ENCODE measurements at places on chromosomes 7 and 10.

GRCh38 chr10:20256969-20257368, 440.7 kb downstream of the PLXDC2 start:
- DNase-seq: no peak

DNA sequence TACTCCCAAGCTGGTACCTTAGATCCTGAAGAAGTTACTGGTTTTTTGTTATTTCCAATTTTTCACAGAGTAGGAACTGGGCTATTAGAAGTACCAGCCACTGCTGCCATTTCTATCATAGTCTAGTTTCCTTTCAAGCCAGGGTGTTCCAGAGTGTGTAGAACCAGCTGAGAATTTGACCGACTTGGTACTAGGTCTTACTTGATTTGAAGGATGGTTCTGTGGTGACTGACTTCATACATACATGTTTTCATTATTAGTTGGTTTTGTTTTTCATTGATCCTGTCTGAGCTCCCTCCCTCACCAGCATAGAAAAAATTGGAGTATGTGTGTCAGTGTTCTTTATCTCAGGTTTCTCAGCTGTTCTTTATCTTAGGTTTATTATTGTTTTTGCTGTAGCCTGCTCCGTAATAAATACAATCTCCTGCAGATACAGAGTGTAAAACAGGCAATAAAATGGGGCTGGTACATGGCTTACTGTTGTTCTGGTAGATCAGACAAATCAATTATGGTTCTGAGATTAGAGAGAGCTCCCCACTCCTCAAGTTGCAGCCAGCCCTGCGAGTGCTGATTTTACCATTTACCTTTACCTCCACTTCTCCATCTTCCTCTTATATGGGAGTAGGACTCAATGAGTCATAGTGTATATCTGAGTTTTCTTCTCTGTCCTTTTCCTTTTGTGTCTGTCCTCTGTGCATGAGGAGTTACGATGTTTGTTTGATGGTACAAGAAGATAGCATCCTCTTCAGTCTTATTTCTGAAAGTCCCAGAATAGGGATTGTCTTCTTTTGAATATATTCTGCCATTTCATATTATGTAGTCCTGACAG, 122.6 kb downstream of the LRRC4 start:
- DNase-seq: no peak

GRCh38 chr10:116849248-116850057, at the start of gene ENO4:
Gene ENO4 (plus strand): TSS chr10:116849499. CDS start chr10:116849567, 68 bp downstream.
- DNase-seq: peak; percentile 71

- DNase-seq: no peak
Measured at GRCh38 chr7:135719688-135720087, 8.3 kb downstream of the SLC13A4 start.

DNA sequence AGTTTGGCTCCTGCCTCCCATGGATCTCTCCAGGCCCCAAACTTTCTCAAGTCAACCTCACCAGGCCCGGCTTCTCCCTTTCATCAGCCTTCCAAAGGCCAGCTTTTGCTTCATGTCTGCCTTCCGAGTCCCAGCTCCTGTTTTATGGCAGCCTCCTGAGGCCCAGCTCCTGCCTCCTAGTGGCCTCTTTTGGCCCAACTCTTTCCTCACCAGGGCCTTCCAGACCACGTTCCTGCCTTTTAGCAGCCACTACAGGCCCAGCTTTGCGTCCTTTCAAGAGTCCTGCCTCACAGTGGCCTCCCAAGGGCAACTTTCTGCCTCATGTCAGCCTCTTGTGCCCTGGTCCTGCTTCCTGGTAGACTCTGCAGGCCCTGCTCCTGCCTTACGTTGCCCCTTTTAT, 15.3 kb upstream of the TMEM248 start:
- DNase-seq: no peak

DNA sequence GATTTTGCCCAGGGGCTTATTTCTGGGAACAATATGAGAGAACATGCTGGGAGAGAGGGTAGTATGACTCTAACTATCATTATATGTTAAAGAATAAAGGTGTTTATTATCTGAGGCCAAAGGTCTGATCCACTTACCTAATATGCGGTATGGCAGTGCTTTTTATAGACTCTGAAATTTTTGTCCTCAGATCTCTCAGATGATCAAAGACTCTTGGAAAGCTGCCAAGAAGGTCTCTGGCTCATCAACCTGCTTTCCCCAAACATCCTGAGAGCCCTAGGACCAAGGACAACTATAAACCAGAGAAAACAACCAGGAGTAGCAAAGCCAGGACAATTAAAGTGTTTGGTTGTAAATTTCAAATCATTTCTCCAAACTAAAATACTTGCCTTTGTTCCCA, 255.7 kb upstream of the LRRN3 start:
- DNase-seq: no peak

GRCh38 chr7:24755541-24756407, 1.5 kb downstream of the GSDME start:
- peak; percentile 24 for DNase-seq

GRCh38 chr10:31952066-31952465, 23.4 kb upstream of the ARHGAP12 start:
- DNase-seq: no peak

DNA sequence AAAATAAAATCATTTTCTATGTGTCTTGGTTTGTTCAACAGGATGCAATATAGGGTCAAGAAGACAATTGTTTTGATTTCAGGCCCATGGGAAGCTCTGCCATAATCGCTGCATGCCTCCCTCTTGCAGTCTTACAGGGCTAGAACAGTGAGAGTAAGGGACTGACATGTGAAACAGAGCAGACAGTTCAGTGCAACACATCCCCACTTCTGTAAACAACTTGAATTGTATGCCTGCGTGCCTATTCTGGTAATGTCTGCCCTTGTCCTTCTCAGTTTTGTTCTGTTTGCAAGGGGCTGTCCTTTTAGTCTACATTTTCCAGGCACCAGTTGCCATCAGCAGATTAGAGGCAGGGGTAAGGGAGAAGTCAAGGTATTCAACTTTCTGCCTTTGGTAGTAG, 34.8 kb upstream of the GPR37 start:
- no peak for DNase-seq

DNA sequence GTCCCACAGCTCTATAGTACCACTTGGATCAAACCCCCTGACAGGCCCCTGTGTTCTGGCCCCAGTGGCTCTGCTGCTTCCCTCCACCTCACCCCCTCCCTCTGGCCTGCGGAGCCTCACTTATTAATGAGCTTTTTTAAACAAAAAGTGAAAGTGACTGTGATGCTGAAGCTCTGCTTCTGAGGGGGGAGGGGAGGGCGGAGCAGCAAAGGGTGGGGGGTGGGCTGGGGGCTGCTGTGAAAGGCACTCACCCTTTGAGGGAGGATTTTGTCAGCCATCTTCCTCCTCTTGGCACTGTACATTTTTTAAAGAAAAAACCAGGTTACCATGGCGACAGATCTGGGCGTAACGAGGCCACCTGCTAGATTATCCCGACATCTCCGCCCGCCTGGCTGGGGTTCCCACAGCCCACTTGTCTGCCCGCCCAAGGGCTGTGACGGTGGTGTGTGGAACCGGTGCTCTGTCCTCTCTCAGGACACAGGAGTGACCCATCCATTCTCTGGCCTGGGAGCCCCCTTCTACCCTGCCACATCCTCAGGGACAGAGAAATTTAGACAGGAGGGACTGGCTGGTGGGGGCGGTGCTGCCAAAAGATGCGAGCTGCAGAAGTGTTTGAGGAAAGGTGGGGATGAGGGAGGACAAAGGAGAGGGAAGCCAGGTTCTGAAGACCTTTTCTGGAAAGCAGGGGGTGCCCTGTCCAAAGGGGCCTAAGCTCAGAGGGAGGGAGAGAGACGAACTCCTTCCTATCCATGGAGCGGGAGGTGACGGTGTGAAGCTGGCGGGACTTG, 4.9 kb downstream of the SMARCD3 start:
- no peak for DNase-seq

DNA sequence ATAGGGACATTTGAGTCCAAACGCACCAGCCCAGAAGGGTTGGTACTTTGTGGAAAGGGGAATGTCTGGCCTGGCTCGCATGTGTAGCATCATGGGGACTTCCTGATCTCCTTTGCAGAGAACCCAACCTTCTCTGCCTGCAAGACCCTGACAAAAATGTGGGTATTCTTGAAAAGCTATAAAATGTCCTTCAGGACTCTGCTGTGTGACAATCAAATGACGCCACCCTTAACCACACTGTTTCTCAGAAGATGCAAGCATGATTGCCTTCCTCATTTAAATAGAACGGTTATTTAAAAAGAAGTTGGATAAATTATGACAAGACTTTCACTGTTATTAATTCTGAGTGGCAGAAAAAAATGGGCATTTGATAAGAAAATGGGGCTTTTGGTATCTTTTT, 15.1 kb upstream of the GPR15LG start:
- DNase-seq: no peak

DNA sequence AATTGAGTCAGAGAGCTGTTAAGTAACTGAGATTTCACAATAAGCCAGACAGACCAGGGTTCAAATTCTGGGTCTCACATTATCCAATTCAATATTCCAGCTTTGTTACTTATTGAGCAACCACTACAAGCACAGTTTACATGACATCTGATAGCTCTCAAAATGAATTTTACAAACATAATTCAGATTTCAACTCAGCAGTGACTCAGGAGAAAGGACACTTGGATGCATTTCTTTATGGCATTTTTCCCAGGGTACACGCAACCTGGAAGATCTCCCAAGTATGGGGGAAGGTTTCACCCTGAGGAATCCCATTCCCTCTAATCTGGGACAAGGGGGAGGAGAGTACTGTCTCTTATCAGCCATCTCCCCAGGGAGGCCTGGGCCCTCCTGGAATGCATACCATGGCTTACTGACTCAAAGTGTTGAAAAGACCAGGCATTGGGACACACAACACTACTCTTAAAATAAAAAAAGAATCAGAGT, 102.4 kb downstream of the CFTR start:
- DNase-seq: no peak

DNA sequence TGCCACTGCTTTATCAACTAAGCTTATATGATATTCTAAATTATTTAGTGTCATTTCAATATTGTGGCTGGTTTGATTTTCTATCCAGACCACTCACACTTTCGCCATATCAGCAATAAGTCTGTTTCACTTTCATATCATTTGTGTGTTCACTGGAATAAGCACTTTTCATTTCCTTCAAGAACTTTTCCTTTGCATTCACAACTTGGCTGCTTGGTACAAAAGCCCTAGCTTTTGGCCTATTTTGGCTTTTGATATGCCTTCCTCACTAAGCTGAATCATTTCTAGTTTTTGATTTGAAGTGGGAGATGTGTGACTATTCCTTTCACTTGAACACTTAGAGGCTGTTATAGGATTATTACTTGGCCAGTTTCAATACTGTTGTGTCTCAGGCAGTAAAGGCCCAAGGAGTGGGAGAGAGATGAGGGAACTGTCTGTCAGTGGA, 120.9 kb upstream of the NAMPT start:
- no peak for DNase-seq

GRCh38 chr10:37992083-37992482, 15.6 kb upstream of the ZNF25 start:
- DNase-seq: no peak

DNA sequence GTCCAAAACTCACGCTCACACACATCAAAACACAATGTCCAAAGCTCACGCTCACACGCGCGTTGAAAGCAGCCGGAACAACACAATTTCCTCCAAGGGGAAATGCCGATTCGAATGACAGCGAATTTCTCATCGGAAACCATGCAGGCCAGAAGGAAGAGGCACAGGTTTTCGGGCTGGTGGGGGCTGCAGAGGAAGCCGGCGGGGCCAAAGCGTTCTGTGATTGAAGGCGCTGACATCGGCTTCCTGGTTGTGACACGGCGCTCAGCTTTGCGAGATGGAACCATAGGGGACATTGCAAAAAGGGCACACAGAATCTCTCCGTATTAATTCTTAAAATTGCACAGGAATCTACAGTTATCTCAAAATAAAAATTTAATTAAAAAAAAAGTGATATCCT, 61.3 kb downstream of the FOXL3 start:
- DNase-seq: no peak

DNA sequence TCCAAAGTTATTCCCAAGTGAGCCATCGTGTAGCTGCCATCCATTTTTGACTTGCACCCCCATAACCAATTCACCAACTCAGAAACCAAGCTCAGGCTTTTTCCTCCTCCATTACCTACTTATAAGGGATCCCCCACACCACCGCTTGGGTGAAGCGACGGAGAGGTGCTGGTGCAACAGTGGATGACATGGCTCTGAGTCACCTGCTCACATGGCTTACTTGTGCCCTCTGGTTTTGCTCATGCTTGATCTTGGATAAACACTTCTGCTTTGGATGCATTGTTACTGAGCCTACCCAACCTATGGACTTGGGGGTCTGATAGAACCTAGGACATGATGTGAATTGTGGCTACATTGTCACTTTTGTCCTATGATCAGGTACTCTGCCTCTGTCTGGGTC, 12.0 kb upstream of the AKR1B1 start:
- DNase-seq: no peak

- no peak for DNase-seq
Measured at GRCh38 chr10:10092581-10092980, 925.1 kb upstream of the CELF2 start.

GRCh38 chr7:30861612-30862011, 50.0 kb upstream of the AQP1 start:
- no peak for DNase-seq

GRCh38 chr7:2614631-2615330, 17.0 kb upstream of the TTYH3 start:
- DNase-seq: no peak

GRCh38 chr10:117819304-117819703, 227.4 kb downstream of the RAB11FIP2 start:
- no peak for DNase-seq

DNA sequence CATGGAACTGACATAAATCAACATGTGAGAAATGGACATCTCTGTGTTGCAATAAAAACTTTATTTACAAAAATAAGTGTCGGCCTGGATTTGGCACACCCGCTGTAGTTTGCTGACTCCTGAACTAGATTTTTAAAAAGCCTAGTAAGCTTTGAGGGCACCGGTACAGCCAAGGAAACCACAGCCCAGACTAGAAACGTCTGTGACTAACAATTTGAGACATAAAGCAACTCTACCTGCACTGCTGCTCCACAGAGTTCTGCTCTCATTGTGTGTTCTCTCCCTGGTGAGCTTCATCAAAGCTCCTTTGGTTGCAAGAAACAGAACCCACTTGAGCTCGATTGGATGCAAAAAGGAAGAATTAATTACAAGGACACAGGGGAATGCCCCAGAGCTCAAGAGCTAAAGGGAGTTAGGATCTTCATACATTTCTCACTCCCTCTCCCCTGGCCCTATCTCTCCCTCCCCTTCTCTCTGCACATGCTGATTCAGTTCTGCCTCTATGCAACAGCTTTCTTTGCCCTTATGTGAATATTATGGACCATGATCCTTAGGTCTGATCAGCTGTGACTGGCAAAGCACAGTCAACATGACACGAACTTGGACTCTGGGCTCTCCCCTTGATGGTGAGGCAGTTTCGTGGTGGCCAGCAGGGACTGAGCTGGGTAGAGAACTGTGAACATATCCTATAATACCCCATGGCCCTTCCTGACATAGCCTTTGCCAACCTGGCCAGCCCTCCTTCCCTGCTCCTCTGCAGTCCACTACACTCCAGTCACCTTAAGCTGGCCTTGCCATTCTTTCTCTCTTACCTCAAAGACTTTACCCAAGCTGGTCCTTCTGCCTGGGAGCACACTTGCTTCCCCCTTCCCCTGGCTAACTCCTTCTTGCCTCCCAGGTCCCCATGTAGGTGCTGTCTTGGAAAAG, 77.5 kb upstream of the YAE1 start:
- DNase-seq: no peak

- DNase-seq: no peak
Measured at GRCh38 chr10:3623746-3624145, 161.3 kb downstream of the KLF6 start.
